Heart left ventricle (tissue), 16 donors: ENCODE measurements at places on chromosomes 6 and 20. TPM values are rescaled to one million over a fixed set of nuclear protein-coding genes. Genes with fewer than 3 reads are reported as not detected.

Gene TRIM15
- not detected for polyA plus RNA-seq

Gene AIG1
- 18.1 TPM for polyA plus RNA-seq

Gene ID4
- polyA plus RNA-seq = 3.7 TPM

Gene NHLRC1
- 1.0 TPM for polyA plus RNA-seq

Gene NFKBIE
- polyA plus RNA-seq = 4.0 TPM

Gene BANF2
- polyA plus RNA-seq = not detected

Gene PGBD1
- polyA plus RNA-seq = 4.6 TPM

Gene MAP7
- polyA plus RNA-seq = 1.1 TPM

Gene PPP1R3G
- polyA plus RNA-seq = 5.4 TPM

Gene CCN6
- not detected for polyA plus RNA-seq
